ENCODE measurements at places on chromosomes 5 and 9. TPM values are rescaled to one million over a fixed set of nuclear protein-coding genes. Genes with fewer than 3 reads are reported as not detected.

DNA sequence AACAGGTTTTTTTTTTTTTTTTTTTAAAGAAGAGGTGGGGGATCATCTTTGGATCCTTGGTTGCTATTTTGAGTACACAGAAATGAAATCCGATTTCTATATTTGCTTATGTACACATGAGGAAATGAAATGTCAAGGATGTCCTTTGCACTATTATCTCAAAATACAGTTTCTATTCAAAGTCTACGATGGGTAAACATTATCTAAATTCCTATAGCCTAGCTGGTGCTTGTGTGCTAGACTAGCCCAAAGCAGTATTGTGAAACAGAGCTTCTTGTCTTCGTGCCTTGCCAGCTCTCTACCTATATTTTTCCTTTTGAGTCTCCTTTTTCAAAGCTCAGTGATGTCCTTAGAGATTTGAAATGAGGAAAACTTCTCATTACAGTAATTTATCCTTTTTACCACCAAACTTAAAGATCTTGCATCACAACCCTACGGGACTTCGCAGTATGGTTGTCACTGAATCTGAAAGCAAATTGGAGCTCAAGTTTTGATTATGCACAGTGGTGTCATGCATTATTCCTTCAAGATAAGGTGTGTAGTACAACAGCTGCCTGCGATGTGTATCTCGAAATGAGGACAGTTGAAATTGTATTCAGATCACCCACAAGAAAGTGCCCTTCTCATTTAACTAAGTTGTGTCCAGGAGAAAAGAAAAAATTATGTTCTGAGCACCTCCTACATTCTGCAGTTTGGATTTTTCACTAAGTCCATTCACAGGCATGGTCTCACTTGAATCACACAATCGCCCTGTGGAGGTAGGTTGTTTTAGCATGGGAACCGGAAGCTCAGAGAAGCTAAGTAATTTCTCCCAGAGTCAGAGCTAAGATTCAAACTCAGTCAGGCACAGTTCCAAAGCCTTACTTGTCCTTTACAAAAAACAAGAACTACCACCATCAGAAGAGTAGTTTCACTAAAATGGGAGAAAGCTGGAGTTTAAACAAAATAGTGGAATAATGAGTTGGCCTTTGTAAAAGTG is 379.0 kb downstream of the GLIS3 start:
- DNase-seq = no peak

GRCh38 chr5:160342413-160342941 is 27.9 kb downstream of the C1QTNF2 start:
- peak; percentile 44 for DNase-seq

The OMD gene
- total RNA-seq = 4.9 TPM

- DNase-seq = no peak
Measured at GRCh38 chr9:31839273-31839672, 545.2 kb upstream of the ACO1 start.

DNA sequence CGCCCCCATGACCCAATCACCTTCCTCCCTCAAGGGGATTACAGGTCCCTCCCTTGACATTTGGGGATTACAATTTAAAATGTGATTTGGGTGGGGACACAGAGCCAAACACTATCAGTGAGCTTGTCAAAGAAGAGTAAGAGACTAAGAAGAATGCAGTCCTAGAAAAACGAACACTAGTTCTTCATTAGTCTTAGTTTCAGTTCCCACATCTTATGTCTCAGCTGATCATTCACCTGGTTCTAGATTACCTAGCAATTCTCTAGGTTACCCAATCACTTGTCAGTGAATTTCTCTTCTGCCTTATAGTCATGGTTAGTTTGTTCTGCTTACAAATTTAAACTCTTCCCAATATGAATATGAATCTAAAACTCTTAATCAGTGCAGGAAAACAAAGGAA is 251.5 kb downstream of the COX7C start:
- DNase-seq = no peak

- DNase-seq = no peak
Measured at GRCh38 chr9:6121707-6122106, 93.9 kb upstream of the IL33 start.

- DNase-seq = no peak
Measured at GRCh38 chr9:5441043-5441442, 3.3 kb upstream of the PLGRKT start.

- DNase-seq = no peak
Measured at GRCh38 chr5:137405393-137405792, 93.7 kb downstream of the SPOCK1 start.

DNA sequence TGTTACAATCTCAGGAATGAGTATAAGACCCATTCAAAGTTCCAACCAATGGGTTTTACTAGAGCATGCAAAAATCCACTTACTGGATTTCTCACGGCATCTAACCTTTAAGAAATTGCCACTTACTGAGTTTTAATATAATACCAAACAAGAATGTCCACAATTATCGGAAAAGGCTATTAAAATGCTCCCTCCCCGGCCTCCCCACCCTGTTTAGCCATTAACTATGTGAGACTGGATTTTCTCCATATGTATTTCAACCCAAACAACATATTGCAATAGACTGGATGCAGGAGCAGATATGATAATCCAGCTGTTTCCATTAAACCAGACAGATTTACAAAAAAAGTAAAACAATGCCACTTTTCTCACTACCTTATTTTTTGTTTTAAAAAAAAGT is 4.1 kb downstream of the AGTPBP1 start:
- no peak for DNase-seq

DNA sequence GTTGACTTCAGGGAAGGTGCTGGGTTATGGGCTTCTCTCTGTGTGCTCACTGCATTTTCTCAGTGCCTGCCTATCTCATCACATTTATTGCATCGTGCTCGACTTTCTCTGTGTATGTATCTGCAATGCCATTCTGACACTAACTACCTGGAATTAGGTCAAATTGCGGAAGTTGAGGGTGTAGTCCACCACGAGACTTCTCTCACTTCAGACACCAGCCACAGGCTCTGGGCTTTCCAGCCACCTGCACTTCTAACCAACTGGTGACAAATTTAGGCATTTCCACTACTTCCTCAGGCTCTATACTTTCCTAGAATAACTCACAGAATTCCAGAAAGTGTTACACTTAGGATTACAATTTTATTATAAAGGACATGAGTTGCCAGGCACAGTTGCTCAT is 188.6 kb upstream of the ZNF608 start:
- DNase-seq = no peak

DNA sequence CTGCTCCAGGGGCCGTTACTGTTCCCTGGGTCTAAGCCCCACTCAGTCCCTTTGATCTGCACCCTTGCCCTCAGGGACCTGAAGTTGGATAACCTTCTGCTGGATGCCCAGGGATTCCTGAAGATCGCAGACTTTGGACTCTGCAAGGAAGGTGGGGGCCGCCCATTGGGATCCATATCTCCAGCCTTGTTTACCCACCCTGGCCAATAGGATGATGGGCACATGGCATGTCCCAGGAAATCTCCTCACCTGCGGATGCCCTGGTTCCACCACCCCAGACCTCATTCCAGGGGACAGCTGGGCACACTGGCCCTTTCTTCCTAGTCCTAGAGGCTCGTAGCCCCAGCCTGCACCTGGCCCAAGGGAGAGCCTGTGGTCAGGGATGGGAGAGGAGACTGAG is 5.5 kb downstream of the ZDHHC12 start:
- DNase-seq = no peak

DNA sequence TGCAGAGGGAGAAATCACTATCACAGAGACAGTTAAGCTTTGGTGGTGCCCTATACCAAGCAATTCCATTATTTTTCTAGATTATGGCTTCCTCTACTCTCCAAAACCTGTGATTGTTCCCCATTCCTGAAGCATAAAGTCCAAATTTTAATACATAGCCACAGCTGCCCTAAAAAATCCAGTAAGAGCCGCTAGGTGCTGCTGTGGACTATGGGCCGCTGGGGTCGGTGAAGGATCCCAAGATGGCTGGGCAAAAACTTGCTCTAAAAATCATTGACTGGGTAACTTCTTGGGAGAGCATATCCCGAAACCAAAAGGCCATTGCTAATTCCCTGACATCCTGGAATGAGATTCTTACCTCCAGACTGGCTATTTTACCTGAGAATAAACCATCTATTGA is 245.3 kb downstream of the NFIB start:
- DNase-seq = no peak

The FOXI1 gene
- total RNA-seq = 0.19 TPM

DNA sequence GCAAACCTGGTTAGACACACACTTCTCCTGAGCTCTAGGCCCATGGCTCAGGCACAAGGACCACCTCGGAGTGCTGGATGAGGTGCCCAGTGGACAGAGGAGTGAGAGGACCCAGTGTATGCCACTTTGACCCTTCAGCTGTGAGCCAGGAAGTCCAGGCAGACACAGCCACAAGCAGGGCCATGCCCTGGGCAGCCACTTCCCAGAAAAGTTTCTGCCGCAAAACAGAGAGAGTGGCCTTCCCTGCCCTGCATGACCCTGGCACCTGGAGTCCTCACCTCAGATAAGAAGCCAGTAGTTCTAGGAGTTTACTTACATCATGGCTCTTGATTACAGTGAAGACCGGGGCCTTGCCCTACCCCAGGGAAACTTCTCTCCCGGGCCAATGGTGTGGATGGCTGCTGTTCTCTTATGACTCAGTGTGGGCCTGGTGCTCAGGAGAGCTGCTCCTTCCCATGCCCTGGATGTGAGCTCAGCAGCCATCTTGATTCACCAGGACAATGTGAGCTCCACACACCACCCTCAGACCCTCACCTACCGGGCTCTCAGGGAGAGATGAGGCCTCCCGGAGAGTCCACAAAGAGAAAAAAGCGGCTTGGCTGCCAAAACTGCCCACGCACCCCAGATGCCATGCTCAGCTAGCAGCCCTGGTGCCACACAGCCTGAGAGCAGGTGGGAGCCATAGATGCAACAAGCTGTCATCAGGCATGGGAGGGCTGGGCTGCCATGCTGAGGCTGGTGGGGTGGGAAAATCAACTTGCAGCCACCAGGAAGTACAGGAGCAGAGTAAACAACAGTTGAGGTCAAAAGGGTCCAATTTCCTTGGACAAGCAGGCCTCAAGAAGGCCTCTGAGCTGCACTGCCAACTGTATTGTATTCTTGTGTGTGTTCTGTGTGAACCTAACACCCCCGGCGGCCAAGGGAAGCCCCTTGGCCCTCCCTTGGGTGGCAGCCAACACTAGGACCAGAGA is 11.7 kb upstream of the IRF1 start:
- no peak for DNase-seq

The SEC24A gene
- total RNA-seq = 16.7 TPM

- no peak for DNase-seq
Measured at GRCh38 chr9:133848471-133849109, 110.4 kb upstream of the SARDH start.

GRCh38 chr9:70510157-70510770 is 95.8 kb upstream of the KLF9 start:
- peak; percentile 59 for DNase-seq

DNA sequence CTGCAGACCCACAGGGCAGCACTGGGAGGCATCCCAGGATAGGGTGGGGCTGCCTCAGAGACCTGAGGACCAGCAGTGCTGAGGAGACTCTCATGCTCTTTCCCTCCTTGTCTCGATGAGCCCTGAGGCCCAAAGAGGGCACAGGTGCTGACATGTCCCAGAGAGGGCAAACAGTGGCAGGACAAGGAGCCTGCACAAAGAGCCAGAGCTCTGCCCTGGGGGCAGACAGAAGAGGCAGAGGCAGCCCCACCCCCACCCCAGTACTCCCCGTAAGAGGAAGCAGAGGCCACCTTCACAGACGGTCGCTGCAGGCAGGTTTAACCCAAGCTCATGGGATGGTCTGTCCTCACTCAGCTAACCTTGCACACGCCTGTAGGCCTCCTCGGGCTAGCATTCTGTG is 29.4 kb upstream of the TTLL11 start:
- DNase-seq = no peak

- no peak for DNase-seq
Measured at GRCh38 chr5:9398227-9398626, 147.6 kb downstream of the SEMA5A start.

The OR2S2 gene
- not detected for total RNA-seq

DNA sequence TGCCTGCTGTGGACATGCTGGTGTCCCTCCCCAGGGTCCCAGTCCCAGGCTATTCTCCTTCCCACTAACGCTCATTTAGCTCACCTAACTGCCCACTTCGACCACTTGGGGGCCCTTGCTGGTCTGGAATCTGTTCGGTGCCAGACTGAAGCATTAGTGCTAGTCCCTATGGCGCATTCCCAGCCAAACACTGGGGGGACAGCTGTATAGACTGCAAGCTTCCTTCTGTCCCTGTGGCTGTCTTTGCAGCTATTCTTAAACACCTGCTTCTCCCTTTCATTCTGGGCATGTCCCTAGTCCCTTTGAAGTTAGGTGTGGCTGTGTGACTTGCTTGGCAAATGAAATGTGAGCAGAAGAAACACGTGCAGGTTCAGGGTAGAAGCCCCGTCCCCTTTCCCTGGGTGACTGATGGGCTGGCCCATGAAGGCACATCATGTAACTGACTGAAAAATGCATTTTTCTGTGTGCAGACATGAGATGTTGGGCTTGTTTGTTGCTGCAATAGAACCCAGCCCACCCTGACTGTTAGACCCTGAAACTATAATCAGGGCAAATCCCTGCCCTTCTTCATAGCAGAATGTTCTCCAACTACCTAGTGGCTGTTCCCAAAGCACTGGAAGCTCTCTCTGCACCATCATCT is 134.4 kb downstream of the BARX1 start:
- no peak for DNase-seq

DNA sequence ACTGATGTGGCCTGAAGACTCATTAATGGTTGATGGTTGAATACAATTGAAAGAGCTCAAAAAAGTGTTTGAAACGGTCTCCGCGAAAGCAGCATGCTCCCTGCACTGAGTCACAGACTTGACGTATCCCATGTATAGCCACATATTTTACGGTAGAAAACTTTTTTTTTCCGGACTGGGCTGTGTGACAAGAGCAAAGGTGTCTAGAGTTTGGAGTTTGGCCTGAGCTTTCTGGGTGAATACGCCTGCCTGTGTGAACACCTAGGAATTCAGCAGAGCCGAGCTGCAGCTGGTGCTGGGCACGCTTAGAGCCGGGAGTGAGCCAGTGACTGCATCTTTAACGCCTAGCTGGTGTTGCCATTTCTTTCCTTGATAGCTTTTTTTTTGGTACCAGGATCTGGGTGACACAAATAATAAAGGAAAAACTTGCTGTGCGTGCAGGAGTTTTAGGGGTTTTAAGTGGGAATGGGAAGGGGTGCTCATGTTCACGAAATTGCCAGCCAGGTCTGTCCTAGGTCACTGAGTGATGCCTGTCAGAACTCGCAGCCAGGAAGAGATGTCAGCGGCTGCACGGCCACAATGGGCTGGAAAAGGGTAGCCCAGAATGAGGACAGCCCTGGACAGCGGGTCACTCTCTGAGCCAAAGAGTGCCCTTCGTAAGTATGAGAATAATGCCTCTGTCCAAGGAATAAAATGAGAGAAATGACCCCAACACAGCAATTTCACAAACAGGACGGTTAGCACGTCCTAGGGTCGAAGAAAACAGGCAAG is 51.7 kb downstream of the PSMB7 start:
- no peak for DNase-seq

The SLC6A19 gene
- 0.68 TPM for total RNA-seq

The PKD2L2 gene
- total RNA-seq = 7.4 TPM

DNA sequence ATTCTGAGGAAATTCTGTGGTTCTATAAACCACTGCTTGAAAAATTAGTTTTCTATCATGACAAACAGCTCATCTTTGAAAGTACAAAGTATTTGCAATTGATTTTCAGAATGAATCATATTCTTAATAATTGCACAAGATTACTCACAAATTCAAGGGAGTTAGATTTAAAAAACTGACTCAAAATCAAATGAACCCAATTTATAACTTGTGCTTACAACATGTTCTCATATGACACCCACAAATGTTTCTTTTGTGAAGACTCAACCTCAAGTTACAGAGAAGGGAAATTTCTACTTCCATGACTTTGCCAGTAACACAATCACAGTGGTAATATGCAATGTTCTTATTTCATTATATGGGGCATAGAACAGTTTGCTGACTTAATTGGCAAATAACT is 272.0 kb upstream of the ACTBL2 start:
- DNase-seq = no peak
